CD4-positive, alpha-beta memory T cell (primary cell): ENCODE measurements at places on chromosomes 16 and 17. TPM values are rescaled to one million over a fixed set of nuclear protein-coding genes. Genes with fewer than 3 reads are reported as not detected.

Gene ADAT1
- 88.3 TPM for total RNA-seq

Gene CYBC1
- 236 TPM for total RNA-seq

Gene TPPP3
- not detected for total RNA-seq

Gene PSMD12
- 48.8 TPM for total RNA-seq

Gene TBC1D3B
- total RNA-seq: 11.5 TPM
